Fibroblast of skin of left biceps (primary cell): ENCODE measurements at places on chromosomes 6 and 20.

- DNase-seq, result no peak
Measured at GRCh38 chr6:41712651-41713103, 22.7 kb downstream of the TFEB start.

DNA sequence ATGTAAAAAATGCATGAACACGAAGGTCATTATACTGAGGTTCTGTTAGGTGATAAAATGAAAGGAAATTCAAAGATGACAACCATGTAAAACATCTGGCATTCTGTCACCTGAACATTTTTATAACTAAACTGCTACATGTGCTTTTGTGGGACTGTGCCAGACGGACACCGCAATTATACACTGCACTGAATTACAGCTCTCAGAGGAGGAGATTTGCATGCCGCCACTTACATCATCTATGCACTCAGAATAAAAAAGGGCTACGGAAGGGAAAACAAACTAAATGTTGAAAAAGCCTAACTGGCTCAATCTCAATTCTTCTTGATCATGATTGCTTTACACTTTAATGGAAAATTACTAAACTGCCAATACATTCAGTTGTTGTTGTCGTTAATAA is 614.0 kb upstream of the EYS start:
- DNase-seq, result no peak

- DNase-seq, result no peak
Measured at GRCh38 chr20:3820901-3821727, 767 bp downstream of the AP5S1 start.

DNA sequence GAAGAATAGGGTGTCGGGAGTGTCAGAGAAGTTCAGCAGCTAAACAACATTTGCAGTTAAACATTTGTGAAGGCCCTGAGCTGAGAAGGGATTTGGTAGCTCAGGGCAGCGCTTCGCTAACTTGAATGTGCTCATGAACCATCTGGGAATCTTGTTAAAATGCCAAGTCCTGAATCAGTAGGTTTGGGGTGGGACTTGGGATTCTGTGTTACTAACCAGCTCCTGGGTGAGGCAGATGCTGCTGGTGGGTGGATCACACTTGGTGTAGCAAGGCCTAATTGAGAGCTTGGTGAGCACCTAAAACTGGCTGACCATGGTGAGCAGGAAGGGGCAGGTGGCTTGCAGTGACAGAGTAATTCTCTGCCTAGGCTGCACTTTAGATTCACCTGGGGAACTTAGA is 5.9 kb downstream of the PTPRA start:
- peak; percentile 66 for DNase-seq

- DNase-seq, result no peak
Measured at GRCh38 chr6:139330306-139330705, 38.5 kb upstream of the TXLNB start.

DNA sequence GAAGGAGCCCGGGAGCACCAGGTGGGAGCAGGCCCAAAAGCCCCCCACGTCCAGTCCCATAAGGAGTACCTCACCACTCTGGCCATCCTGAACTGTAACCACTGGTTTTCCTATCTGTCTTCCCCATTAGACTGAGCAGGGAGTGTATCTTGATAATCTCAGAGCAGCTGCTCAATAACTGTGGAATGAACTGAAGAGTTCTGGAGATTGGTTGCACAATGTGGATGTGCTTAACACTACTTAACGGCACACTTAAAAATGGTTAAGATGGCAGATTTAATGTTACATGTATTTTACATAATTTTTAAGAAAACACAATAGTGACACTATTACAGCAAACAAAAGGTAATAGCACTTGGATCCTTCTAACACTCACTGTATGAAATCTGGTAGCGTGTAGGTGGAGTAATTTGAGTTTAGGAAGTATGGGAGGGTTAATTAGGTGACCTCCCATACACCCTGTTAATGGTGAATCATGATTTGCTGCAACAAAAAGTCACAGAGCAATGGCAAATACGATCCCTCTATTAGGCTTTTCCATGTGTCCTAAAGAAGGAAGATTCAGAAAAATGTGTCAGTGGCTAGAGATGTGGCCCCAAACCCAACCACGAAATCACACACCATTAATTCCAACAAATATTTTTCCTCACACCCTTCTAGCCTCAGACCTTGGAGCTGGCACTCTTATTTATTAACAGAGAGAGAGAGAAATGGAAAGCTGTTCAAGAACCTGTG is 18.4 kb downstream of the TRAM2 start:
- no peak for DNase-seq

DNA sequence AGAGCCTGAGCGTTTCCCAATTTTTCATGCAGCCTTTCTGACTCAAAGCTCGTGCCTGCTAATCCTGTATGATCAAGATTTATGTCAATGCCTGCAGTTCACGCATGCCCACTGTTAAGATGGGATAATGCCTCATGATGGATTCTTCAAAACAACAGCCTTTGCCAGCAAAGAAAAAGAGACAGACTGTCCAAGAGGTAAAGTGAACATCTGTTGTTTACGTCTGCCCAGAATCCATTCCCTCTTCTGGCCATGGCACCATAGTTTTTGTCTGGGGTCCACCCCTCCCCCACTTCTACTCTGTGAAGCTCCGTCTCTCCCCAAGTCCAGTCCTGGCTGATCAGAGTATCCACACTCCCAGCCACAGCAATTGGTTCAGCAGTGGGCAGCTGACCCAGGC is 91.9 kb upstream of the EYA2 start:
- no peak for DNase-seq

DNA sequence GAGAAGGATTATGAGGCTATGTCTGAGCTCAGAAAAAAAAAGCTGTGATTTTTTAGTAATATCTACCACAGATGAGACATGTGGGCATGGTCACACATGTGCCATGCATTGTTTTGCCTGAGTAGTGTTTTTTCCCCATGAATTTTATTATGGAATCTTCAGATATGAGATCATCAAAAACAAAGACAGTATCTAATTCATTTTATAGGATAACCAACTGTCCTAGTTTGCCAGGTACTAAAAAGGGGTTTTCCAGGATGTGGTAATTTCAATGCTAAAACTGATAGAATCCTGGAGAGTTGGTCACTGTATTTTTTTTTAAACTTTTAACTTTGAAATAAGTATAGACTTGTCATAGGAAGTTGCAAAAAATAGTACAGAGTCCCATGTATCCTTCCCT is 127.4 kb upstream of the MAP3K7 start:
- DNase-seq, result no peak

DNA sequence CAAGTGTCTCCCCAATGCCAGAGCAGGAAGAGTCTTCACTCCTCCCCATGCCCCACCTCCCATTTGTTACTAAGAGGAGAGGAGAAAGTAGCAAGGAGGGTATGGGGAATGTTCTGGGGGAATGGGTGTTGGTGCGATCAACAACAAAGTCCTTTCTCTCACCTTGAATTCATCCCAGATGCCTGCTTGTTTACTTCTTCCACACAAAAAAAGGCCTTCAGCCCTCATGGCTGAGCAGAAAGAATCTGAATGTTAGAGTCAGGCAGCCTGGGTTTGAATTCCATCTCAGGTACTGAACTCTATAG is 9.9 kb downstream of the MOG start:
- DNase-seq, result no peak

GRCh38 chr6:89360415-89360999 is 8.0 kb upstream of the UBE2J1 start:
- DNase-seq, result no peak

DNA sequence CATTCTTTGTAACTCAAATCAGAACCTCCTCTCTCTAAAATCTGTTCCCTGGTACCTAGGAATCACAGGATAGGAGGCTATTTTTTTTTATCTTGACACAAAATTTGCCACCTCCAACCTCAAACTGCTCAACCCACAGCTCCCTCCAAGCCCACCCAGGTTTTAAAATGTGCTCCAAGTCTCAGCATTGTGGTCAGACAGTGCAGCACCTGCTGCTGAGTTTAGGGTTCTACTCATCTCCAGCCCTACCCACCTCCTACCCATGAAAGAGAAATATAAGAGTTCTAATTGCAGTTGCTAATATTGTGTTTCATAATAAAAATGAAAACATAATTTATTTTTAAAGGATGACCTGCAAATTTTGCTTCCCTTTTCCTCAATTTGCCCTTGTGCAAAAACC is 496.5 kb downstream of the MAFB start:
- no peak for DNase-seq

DNA sequence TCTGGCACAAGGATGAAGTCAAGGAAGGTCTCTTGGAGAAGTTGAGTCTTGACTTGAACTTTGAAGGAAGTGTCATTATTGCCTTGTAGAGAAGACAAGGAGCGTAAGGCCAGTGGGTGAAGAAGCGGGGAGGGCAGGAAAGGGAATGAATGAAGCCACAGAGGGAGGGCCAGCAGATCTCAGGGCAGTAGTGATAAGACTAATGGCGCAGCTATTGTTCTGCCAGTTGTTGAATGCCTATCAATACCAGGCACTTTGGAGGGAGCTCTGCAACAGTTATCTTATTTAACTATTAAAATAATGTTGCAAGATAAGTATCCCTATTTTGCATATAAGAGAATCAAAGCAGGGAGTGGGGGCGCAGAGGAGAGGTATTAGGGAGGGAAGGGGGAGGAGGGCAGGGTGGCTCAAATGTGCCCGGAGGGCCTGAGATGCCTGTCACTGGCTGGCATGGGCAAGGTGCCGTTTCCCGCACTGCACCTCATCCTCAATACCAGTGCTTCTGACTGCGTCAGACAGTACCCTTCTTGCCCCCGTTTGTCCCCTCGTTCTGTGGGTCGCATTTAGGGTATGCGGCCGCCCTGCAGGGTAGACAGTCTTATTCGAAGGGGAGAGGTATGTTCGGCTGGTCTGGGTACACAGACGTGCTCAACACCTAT is 109.8 kb downstream of the ZDHHC14 start:
- DNase-seq, result no peak

DNA sequence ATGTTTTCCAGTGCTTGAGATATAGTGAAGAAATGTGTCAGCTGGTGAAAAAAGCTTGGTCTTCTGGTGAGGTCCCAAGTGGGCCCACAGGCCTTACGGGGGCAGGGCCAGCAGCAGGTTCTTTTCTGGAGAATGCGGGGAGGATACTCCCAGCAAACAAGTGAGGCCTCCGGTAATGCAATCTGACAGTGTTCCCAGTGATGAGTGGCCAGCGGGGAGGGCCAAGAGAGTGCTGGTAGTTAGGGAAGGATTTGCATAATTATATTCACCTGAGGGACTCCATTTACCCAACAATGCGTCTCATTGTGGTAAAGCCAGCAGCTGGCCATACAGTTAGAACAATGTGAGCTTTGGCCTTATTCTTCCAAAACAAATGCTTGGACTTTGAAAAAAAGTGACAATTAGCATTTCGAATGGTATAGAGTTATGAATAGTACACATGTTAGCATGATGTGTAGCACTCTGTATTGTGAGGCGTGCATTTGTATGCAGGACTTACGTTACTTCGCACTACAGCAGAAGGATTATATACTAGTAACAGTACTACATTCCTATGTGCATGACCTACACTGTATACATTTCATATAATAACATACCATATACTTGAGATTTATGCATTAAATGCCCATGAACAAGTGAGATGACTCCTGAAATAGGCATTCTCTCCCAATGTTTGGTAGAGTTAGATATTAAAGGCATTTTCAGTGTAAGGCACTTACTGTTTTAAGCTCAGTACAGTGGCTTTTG is 69.8 kb downstream of the MYB start:
- no peak for DNase-seq

GRCh38 chr6:169783971-169784820 is 32.8 kb downstream of the ERMARD start:
- no peak for DNase-seq

DNA sequence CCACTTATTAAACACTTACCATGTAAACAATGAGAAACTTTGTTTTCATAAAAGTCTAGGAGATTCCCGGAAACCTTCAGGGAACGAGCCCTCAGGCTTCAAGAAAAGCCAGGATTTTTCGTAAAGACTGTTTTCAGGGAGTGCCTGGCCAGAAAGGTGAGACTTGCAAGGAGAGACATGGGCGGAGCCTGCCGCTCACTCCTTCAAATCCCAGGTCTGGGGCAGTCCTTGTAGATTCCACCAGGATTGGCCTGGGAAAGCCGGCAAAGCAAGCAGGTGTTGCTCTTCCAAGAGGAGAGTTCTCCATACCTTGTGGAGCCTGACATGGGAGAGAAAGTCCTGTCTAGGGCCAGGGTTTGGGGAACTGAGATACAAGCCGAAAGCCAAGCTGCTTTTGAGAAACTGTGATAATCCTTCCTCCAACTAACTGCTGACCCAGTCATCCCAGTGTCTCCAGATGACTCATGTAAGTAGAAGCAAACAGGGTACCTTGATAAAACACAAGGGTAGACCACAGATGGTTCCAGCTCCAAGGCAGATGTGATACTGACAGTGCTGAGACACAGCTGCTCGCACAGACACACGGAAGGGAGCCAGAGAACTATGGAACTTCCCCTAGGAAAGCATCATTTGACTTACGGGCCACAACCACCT is 69.4 kb upstream of the NAA20 start:
- peak; percentile 28 for DNase-seq

GRCh38 chr20:9583151-9583550 is 68.8 kb downstream of the LAMP5 start:
- no peak for DNase-seq

- no peak for DNase-seq
Measured at GRCh38 chr6:136655239-136656014, 105.2 kb upstream of the MAP7 start.

DNA sequence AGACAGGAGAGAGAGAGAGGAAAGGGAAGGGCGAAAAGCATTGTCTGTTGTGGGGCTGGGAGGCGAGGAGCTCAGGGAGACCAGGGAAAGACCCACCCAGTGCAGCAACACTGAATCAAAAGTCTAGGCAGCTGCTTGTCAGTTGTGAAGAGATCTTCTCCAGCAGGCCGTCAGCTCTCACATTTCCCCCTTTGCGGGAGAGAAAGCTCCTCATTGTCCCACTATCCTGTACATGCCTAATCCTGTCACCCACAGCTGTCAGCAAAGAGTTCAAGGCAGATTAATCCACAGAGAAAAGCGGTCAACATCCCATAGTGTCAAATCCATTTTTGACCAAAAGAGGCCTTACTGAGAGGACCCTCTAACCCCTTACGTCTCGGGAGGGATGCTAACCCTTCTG is 27.3 kb downstream of the RNF182 start:
- DNase-seq, result no peak

- no peak for DNase-seq
Measured at GRCh38 chr6:40436685-40437604, 150.2 kb downstream of the LRFN2 start.

- no peak for DNase-seq
Measured at GRCh38 chr6:118383924-118384323, 164.2 kb upstream of the PLN start.
